ENCODE measurements at places on chromosomes 3 and 15. TPM values are rescaled to one million over a fixed set of nuclear protein-coding genes. Genes with fewer than 3 reads are reported as not detected.
A peak's percentile ranks its signal among the peaks of the same experiment; 100 is the strongest.

DNA sequence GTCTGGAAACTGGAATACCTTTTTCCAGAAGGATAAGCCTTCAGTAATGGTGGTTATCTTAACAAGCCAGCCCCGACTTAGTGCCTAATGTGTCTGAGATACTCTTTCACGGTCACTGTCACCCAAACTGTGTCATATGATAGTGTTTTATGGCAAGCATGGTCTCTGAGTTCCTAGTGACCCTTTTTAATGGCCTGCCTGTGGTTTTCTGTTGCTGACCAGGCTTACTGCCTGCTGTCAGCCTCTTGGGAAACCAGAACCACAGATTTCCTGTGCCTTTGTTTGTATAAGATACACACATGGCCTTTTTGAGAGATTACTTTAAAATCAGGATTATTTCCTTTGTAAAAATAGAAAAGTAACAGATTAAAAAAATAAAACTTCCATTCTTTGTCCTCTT lies 22.4 kb downstream of the HPS3 start:
- DNase-seq: peak; percentile 46

DNA sequence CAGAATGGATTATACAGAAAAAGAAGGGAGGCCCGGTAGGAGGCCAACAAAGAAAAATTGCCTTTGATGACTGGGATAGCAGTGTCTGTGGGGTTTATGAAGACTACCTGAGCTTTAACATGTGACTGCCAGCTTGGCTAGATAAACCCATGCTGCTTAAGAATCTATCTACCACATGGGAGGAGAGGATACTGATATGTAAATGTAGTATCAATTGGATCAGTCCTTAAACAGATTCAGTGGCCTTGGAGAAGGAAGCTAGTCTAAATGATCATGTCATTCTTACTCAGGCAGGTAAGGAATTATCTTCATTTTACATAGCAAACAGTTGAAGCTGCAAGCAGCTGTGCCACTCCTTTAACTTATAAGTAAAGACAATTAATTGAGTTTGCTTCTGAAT lies 50.0 kb upstream of the SYNPR start:
- DNase-seq: no peak

DNA sequence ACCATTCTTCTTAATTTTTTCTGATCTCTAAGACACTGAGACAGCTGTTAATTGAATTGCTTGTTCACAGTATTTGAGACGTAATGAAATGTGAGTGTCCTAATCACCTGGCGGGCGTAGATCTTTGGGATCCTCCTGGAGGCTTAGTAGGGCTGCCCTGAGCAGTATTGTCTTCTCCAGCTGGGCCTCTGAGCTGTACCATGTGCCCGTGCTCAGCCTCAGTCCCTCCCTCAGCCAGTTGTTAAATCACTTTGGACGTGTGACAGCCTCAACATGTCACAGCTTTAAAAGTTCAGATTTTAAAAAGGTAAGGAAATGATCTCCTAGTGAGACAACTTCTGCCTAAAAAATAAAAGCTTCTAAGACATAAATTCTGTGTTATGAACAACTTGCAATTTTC lies 35.5 kb downstream of the IGF1R start:
- DNase-seq: no peak

- no peak for DNase-seq
Measured at GRCh38 chr15:59835776-59836175, 146.7 kb upstream of the BNIP2 start.

DNA sequence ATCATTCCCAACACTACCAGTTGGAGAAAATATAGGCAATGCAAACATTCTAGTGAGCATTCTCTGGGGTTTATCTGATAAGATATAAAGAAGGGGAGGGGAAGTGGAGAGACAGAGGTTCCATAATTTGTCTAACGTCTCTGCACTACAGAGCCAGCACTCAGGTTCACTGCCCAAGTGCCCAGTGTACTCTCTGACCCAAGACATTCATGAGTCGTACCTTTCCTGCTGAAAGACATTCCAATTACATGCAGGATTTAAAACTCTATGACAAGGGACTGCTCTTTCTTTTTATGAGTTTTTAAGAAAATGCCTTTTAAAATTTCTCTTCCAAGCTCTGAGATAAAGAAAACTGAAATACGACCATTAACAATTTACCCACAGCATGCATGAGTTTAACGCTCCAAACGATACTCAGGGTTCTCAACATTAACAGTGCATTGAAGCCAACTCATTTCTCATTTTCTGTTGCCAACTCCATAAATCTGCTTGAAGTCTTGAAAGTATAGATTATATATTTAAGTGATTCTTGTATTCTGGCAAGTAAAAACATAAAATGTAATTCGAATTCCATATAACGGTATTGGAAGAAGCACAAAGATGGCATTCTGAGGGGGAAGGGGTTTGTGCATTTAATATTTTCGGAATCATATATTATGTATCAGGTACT lies 193.4 kb downstream of the SUCLG2 start:
- peak; percentile 18 for DNase-seq

DNA sequence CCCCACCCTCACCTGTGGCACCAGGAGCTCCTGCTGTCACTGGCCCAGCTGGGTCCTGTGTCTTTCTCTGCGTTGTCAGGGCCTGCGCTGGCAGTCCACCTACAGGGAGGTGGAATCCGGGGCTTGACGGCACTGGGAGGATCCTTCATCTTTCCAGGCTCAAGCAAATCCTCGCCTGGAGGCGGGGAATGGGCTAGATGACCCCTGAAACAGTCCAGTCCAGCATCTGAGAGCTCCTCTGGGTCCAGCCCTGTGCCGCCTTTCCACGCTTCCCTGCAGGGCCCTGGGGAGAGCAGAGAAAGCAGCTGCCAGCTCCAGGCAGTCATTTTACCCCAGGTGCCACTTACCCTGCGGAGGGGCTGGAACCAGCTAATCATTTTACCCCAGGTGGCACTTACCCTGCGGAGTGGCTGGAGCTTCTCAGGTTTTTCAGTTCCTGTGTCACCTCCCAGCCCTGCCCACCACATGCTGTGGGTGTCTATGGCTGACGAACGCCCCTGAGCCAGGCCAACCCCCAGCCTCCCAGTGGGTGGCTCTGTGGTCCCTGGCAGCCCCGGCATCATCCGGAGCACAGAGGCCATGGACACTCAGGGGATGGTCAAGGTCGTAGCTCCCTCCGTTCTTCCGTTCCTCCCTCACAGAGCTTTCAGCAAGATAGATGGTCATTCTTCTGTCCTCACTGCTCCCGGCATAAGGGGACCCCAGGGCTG lies 17.9 kb upstream of the ADIPOQ start:
- DNase-seq: no peak

- no peak for DNase-seq
Measured at GRCh38 chr3:150390087-150390486, 18.0 kb upstream of the TSC22D2 start.

- no peak for DNase-seq
Measured at GRCh38 chr15:31296219-31296645, 30.4 kb upstream of the KLF13 start.

GRCh38 chr15:43249699-43250203 lies 17.0 kb downstream of the TGM5 start:
- peak; percentile 96 for DNase-seq

DNA sequence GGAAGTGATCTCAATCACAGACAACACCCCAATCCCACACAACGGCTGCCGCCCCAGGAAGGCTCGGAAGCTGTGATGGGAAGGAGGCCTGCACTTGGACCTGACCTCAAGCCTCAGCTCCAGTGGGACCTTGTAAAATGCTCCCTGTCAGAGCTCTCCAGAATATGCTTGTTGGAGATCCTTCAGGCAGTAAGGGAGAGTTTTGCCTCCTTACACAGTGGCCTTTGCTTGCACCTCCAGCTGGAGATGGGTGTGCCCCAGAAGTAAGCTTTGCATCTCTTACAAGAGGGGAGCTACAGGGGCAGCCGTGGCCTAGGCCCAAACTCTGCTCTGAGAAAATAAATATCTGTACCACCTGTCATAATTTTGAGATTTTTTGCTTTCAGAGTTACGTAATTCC lies 10.4 kb downstream of the MRPS11 start:
- DNase-seq: no peak

GRCh38 chr3:89227218-89227617 lies 119.8 kb downstream of the EPHA3 start:
- no peak for DNase-seq

- DNase-seq: no peak
Measured at GRCh38 chr3:197088370-197088769, 58.8 kb upstream of the MELTF start.

GRCh38 chr15:89777073-89777751 lies 1.1 kb downstream of the MESP2 start:
- no peak for DNase-seq

GRCh38 chr3:126685493-126685892 lies 18.5 kb upstream of the CHCHD6 start:
- no peak for DNase-seq

GRCh38 chr3:113261626-113262303 lies 50.4 kb downstream of the BOC start:
- DNase-seq: no peak

DNA sequence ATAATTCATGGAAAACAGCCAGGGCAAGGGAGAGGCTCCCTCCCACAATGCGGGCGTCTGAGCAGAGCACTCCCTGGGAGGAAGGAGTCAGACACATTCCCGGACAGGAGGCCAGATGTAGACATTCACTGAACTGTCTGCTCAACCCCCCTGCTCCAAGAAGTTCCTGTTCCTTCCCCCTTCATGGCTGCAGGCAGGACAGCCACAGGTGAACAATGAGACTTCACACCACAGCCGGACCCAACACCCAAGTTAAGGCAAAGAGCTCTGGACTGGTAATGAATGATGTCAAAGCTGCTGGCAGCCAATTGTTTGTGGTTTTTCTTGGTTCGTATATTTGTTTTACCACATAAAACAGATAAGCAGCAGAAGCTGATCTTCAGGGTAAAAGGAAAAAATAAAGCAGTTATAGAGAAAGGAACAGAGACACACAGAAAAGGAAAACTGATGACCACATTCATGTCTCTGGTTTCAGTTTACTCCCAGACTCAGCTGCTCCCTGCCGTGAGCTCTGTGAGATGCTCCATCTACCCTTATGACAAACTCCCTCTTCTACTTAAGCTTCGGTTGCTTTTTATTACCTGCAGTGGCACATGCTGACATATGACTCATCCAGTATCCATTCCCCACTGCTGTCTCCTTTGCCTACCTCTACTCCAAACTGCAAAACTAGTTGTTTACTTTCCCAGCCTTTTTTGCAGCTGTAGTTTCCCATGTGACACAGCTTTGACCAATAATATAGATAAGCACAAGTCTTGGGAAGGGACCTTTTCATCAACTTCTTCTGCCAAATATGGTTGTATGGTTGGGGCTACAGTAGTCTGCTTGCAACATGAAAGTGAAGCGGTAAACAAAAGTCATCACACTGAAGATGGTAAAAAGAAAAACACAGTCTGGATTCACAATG lies 33.1 kb downstream of the DZIP1L start:
- peak; percentile 95 for DNase-seq

DNA sequence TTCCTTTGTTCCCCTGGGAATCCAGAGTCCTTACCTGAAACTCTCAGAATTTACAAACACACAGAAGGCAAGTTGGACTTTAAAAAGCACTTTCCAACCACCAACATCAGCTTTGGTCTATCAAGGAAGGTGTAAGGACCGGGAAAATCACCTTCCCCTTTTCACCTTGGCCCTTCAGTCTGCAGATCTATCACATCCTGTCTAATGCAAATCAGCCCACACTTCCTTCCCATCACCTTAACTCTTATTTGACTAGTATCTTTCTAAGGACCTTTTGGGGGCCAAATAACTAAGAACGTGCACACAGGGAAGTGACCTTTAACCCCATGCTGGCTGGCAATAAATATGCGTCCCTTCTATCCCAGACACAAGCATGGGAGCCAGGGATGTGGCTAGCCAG lies 320.6 kb downstream of the ARRDC4 start:
- no peak for DNase-seq

DNA sequence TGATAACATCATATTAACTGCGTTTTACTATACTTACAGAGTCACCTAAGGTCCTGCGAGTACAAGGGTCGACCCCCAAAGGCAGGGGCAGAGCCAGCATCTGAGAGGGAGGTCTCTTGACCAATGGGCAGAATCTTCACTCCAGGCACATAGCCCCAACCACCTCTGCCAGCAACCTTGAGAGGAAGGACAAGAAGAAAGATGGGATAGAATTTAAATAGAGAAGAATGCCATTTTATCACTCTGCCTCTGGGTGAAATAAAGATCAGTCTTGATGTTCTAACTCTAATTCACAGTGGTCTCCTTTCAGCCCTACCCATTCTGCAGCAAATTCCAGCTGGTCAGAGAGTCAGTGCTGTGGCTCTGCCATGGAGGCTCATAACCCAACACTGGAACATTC lies 26.5 kb downstream of the KNG1 start:
- DNase-seq: no peak

DNA sequence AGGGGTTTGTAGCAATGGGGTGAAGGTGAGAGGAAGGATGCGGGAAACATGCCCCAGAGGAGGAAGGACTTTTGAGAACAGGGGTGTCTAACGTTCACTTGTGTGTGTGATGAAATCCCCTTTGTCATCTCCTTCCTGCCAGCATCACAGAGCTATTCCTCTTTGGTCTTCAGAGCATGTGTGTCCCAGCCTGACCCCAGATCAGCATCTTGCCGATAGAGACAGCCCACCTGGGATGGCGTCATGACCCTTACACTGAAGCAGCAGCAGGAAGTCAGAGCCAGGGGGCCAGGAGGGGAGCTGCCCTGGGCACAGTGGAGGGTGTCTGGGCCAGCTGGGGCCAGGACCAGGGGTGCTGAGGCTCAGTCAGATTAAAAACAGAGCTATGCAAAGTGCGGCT lies 29.9 kb upstream of the GRIP2 start:
- DNase-seq: no peak

- DNase-seq: peak; percentile 79
Measured at GRCh38 chr3:184737641-184738505, 26.0 kb upstream of the MAGEF1 start.

The NRG4 gene
- 0.65 TPM for total RNA-seq

The SEMA7A gene
- total RNA-seq: 14.3 TPM

The GOLGA6A gene
- total RNA-seq: not detected

The CLPX gene
- 34.7 TPM for total RNA-seq

The COX5A gene
- total RNA-seq: 129 TPM

The ZNF197 gene
- 11.5 TPM for total RNA-seq

The GCSAM gene
- total RNA-seq: not detected

The MYO9A gene
- 14.9 TPM for total RNA-seq

The ZMYND10 gene
- total RNA-seq: 0.62 TPM

Data from A172 (cell line).